Ascending aorta (tissue), 2 donors: ENCODE measurements at places on chromosomes 13 and 19.

DNA sequence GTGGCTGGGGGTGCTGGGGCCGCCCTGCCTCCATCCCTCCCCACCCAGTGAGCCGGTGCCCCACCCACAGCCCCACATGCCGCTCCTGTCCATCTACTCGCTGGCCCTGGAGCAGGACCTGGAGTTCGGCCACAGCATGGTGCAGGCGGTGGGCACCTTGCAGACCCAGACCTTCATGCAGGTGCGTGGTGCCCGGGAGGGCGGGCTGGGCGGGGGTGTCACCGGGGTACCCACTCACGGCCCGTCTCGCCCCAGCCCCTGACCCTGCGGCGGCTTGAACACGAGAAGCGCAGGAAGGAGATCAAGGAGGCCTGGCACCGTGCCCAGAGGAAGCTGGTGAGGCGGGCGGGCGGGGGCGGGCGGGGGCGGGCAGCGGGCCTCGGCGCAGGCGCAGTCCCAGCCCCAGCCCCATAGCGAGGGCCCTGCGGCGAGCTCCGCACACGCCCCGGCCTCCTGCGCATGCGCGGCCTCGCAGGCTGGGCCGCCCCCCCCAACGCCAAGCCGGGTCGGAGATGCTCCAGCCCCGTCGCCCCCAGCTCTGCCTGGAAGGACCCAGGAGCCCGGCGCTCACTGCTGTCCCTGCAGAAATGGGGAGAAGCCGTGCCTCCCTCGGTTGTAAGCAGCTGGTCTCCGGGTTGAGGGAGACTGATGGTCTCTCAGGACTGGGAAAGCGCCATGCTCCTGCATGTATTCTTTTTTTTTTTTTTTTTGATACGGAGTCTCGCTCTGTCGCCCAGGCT, 7.7 kb downstream of the ARHGAP45 start:
- H3K36me3 ChIP-seq: no peaks in the 10 kb centered on the region
- no peak overlapping the region for H3K4me3 ChIP-seq
- H3K4me1 ChIP-seq: no peaks in the 10 kb centered on the region
- H3K27ac ChIP-seq: no peak overlapping the region
- DNase-seq: no peak
- peaks cover 3% of the 10 kb centered on the region for H3K27me3 ChIP-seq

DNA sequence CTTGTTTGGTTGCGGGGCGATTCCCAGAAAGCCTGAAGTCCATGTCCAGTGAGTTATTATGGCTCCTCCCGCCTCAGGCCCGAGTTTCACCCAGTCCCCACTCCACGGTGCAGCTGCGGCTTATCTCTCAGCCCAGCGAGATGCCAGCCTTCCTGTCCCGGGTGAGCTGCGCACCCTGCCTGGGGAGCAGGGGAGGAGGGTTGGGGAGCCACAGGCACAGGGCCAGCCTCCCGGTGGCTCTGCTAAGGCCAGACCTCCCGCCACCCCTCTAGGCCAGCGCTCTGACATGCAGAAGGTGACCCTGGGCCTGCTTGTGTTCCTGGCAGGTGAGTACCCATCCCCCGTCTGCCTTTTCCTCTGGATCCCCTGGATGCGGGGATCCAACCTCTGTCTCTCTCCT, 3.5 kb downstream of the FXYD3 start:
- H3K27ac ChIP-seq: no peak overlapping the region
- H3K36me3 ChIP-seq: no peaks in the 10 kb centered on the region
- H3K27me3 ChIP-seq: no peaks in the 10 kb centered on the region
- H3K4me1 ChIP-seq: peaks cover 4% of the 10 kb centered on the region

DNA sequence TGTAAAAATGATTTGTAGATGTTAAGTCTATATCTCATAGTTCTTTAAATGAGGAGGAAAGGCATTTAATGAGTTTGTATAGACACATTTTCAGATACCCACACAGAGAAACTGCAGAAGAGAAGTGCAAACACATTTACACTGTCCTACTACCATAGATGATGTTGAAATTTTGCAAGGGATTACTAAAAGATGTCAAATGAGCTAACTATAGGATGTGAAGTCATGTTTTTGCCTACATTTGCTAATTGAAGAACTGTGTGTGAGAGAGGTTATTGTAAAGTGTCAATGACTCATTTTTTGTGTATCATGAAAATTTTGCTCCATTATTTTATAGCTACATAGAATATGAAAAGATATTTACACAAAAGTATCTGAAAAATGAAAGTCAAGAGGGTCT, 178.9 kb downstream of the ITGBL1 start:
- no peak overlapping the region for H3K4me3 ChIP-seq
- no peak overlapping the region for H3K27ac ChIP-seq
- H3K27me3 ChIP-seq: no peaks in the 10 kb centered on the region
- H3K36me3 ChIP-seq: no peaks in the 10 kb centered on the region
- H3K4me1 ChIP-seq: no peaks in the 10 kb centered on the region
- no peak for DNase-seq

DNA sequence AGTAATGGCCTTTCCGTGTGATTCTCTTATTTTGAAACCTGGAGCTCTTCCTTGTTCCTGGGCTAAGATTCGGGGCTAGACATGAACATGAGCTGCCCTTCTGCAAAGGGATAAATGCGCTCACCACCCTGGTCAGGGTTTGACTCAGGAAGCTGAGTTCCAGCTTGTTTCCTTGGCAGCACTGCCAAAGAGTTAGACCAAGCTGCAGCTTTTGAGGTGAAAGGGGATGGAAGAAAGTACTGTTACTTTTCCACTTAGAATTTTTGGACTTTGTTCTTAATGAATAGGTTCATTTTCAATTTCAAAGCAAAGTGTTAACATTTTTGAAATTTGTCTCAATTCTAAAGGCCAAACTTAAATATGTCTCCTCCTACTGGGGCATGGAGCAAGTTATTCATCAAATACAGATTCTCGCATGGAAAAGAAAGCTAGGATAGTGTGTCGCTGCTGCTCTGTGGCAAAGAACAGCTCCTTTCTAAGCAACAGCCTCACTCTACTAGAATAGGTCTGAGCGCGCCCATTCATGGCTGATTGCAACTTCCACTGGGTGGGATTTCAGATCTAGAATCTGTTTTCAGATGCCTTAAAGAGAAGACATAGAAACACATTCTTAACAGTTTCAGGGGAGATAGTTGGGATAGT, 2.2 kb downstream of the RGCC start:
- DNase-seq: no peak
- H3K4me3 ChIP-seq: peak overlapping the region; percentile 80
- H3K27me3 ChIP-seq: no peaks in the 10 kb centered on the region
- no peak overlapping the region for H3K27ac ChIP-seq
- H3K36me3 ChIP-seq: no peaks in the 10 kb centered on the region

GRCh38 chr13:101449790-101450748, 2.4 kb upstream of the ITGBL1 start:
- H3K4me1 ChIP-seq: peaks cover 10% of the 10 kb centered on the region
- H3K4me3 ChIP-seq: no peak overlapping the region
- DNase-seq: no peak
- H3K36me3 ChIP-seq: no peaks in the 10 kb centered on the region

DNA sequence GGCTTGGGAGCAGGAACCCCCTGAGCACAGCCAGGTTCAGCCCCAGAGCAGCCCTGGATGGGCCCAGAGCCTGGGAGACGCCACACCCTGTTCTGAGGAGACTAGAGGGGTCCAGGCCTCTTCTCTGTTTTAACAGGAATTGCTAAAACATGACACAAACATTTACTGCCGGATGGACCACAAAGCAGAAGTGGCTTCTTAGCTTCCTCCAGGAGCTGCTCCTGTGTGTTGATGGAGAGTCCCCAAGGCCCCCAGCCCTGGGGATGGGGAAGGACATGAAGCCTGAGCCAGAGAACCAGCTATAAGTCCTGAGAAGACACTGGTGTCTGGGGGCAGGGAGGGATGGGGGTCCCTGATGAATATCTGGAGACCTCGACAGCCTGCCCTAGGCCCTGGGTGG, 14.6 kb downstream of the CEACAM3 start:
- no peak overlapping the region for H3K27ac ChIP-seq
- no peak overlapping the region for H3K4me3 ChIP-seq
- H3K4me1 ChIP-seq: no peaks in the 10 kb centered on the region
- no peaks in the 10 kb centered on the region for H3K27me3 ChIP-seq

DNA sequence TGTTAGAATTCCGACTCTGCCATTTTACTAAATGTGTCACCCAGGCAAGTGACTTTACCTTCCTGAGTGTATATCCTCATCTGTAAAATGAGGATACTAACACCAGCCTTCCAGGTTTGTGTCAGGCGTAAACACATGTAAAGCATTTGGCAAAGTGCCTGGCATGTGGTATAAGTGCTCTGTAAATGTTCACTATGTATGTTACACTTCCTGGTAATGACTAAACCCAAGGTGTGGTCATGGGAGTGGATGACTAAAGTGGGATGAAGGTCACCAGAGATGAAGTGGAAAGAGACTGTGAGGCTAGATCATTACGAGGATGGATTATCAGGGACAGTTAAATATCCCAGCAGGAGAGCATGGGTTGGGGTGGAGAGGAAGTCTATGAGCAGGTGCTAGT, 25.6 kb downstream of the DEDD2 start:
- H3K4me3 ChIP-seq: no peak overlapping the region
- no peak for DNase-seq
- no peak overlapping the region for H3K27ac ChIP-seq
- no peaks in the 10 kb centered on the region for H3K27me3 ChIP-seq
